HS-27A (cell line): ENCODE measurements at places on chromosomes 3 and 15.

GRCh38 chr3:71601811-71602210, 18.3 kb upstream of the FOXP1 start:
- no peak for DNase-seq

GRCh38 chr3:16064642-16065414, 109.7 kb upstream of the GALNT15 start:
- no peak for DNase-seq

DNA sequence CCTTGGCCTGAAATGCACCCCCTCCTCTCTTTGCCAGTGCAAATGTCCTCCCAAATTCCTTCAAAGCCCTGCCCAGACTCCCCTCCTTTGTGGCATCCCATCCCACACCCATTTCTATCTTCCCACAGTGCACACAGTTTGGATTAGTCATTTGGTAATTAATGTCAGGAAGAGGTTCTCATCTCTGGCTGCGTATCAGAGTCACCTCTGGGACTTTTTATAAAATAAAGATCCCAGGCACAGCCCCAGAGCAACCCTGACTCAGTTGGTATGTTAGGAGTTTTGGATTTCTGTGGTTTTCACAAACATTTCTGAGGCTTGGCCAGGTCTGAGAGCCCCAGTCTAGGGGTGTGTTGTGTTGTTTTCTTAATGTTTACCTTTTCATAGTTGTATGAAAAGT, 41.6 kb downstream of the C3orf20 start:
- DNase-seq: no peak

DNA sequence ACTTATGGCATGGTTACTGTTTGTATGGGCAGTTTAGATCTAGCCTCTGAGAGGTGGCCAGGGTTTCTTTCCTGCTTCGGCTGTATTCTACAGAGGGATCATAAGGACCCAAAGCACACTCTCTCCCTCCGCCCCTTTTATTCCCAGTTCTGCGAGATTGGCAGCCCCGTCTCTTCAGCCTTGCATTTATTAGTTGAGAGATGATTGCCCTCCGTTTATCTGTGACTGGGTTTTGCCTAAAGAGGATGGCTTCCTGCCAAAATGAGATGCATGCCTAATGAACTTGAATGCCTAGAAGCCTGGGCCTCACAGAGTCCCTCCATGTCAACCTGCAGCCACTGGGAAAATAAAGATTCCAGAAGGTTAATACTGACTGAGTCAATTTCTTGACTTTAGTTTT, 97.1 kb upstream of the CHL1 start:
- no peak for DNase-seq

GRCh38 chr3:137110392-137110996, 152.7 kb downstream of the IL20RB start:
- DNase-seq: no peak

DNA sequence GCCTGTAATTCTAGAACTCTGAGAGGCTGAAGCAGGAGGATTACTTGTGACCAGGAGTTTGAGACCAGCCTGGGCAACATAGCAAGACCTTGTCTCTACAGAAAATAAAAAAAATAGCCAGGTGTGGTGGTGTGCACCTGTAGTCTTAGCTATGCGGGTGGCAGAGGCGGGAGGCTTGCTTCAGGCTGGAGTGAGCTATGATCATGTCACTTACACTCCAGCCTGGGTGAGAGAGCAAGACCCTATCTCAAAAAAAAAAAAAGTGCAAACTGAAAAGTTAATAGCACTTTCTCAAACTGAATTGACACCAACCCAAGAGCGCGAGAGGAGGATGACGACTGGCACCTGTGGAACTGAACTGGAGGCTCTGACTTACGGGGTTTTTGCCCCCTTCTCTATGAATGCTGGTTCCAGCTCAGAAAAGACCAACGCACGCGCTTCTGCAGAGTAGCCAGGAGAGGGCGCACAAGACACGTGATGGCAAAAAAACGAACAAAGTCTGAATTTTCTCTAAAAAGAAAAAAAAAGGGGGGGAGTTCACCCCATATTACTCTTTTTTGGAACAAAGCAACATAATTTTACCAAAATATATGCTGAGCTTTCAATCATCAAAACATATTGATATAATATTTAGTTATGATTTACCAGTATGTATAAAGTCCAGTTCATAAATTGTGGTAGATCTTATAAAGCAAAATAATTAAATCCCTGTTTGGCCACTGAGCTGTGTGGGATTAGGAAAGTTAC, 23.7 kb downstream of the CFAP92 start:
- DNase-seq: peak; percentile 12

DNA sequence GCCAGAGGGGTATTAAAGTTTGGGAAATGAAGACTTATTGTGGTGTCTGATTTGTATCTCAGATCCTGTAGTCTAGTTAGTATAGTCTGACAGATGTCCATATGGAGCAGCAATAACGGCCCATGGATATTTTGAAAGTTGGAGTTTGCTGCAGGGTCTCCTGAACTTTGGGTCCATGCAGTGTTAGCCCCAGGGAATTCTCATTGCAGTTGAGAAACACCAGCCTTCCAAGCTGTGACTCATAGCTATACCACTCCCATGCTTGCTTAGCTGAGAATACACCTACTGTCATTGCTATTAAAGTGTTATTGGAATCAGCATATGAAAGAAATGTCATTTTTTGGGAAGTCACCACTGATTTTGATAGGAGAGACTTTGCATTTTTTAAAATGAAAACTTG, 29.2 kb downstream of the TMOD2 start:
- no peak for DNase-seq

- DNase-seq: no peak
Measured at GRCh38 chr15:83961311-83961710, 274.3 kb upstream of the GOLGA6L4 start.
